ENCODE measurements at places on chromosomes 16 and 17. TPM values are rescaled to one million over a fixed set of nuclear protein-coding genes. Genes with fewer than 3 reads are reported as not detected.
A peak's percentile ranks its signal among the peaks of the same experiment; 100 is the strongest.

- peak; percentile 73 for DNase-seq
Observed at GRCh38 chr17:3794557-3795389, 6.2 kb downstream of the ITGAE start.

DNA sequence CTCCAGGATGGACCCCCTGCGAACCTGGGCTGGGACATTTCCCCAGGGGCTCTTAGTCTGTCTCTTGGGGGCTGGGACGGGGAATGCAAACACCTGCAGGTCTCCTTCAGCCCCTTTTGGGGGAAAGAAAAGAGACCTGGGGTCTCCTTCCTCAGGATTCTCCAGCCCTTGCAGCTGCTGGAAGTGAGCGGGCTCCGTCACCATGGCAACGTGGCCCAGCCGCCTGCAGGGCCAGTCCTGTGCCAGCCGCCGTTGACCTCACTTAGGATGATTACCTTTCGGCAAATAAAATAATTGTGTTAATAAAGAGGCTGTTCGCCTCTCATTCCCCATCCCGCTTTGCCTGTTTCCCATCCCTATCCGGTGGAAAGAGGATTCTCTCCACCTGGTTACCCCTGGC, 25.7 kb downstream of the MRM1 start:
- DNase-seq, result no peak

GRCh38 chr16:17544785-17545184, 74.0 kb upstream of the XYLT1 start:
- DNase-seq, result no peak

DNA sequence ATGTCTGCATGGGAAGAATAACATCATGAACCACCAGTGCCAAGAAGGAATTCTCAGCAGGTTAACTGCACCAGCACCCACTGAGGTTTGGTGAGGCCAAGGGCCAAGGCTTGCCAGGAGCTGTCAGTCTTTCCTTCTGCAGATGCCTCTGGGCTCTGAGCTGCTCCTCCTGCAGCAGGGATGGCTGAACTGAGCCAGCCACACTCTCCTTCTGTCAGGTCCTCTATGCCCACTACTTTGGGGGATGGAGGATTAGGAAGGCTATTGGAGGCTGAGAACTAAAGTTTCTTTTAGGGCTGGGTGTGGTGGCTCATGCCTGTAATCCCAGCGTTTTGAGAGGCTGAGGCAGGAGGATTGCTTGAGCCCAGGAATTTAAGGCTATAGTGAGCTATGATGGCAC, 71.6 kb downstream of the PLXDC1 start:
- DNase-seq, result no peak

- no peak for DNase-seq
Observed at GRCh38 chr17:76414334-76415295, 30.2 kb downstream of the SPHK1 start.

DNA sequence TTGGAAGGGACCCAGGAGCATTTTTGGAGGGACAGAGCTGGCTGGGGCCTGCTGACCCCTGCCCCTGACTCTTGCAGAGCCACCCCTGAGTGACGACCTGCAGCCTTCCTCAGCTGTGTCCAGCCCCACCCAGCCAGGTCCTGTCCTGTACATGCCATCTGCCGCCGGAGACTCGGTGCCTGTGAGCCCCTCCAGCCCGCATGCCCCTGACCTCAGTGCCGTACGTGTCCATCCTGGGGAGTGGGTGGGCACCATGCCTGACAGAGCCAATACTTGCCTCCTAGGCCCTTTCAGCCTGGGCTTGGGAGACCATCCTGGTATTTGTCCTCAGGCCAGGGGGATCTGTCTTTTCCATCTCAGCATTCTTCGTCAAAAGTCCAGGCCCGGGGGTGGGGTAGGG, 27.5 kb downstream of the UNC13D start:
- no peak for DNase-seq

DNA sequence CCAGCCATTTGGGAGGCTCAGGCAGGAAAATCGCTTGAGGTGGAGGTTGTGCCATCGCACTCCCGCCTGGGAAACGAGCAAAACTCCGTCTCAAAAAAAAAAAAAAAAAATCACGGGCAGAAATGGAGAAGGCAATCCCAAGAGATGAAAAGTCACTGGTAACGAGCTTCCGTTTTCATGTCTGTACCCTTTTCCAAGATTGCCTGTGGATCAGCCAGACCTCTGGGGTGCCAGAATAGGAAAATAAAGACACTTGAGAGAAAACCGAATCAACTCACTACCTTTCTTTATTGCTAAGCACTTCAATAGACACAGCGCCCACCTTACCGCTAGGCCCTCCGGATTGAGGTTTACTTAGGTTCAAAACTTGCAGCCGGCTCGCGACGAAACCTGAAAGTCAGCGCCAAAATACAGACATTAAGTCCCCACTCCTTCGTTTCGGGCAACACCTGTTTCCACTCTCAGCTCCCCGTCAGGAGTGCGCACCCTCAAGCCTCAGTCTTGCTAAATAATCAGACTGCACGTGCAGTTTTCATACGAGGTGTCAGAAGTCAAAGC, 970 bp upstream of the TRAF7 start:
- DNase-seq, result no peak

GRCh38 chr17:81832608-81833159, 407 bp downstream of the MCRIP1 start:
- peak; percentile 56 for DNase-seq

GRCh38 chr16:56193951-56194726, 2.9 kb downstream of the GNAO1 start:
- DNase-seq, result no peak

DNA sequence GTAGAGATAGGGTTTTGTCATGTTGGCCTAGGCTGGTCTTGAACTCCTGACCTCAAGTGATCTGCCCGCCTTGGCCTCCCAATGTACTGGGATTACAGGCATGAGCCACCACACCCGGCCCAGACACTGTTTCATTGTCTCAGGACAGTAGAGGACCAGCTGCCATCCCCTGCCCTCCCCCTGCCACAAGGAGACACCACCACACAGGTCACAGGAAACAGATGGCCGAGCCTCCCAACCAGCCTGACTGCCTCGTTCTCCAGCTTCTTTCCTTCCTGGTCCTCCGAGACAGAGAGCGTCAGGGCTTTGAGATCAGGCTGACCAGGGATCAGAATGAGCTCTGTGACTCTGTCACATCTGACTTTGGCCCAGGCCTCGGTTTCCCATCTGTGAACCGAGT, 20.8 kb upstream of the RNPS1 start:
- DNase-seq, result no peak

GRCh38 chr16:31471241-31471874, 594 bp upstream of the TGFB1I1 start:
- no peak for DNase-seq

GRCh38 chr16:17138801-17139200, 332.0 kb downstream of the XYLT1 start:
- peak; percentile 35 for DNase-seq

- DNase-seq, result no peak
Observed at GRCh38 chr16:74605746-74606520, 981 bp downstream of the GLG1 start.

GRCh38 chr16:81522108-81522701, 77.6 kb downstream of the CMIP start:
- DNase-seq, result no peak

- DNase-seq, result no peak
Observed at GRCh38 chr17:50815400-50815799, 20.0 kb upstream of the WFIKKN2 start.

- no peak for DNase-seq
Observed at GRCh38 chr17:63646488-63646806, 24.2 kb downstream of the MAP3K3 start.

DNA sequence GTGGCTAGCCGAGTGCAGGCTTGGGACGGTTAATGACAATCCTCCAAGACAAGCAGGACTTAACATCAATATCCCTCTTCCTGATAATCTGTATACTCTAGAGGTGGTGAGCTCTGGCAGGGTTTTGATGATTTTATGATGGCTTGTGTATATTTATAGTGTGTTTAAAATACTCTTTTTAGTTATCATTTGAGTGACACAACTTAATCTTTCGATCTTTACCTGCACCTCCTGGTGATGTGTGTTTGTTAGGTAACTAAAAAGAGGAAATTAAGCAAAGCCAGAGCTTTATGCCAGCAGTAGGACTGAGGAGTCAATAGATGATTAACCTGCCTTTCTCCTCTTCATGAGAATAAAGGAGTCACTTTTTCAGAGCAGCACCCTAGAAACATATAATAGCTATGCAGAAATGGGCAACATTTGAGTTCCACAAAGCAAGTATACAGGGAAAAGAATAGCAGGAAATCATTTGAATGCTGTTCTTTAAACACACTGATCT, 210.5 kb downstream of the IRX3 start:
- DNase-seq, result no peak

- no peak for DNase-seq
Observed at GRCh38 chr16:30706046-30706445, 7.1 kb downstream of the SRCAP start.

DNA sequence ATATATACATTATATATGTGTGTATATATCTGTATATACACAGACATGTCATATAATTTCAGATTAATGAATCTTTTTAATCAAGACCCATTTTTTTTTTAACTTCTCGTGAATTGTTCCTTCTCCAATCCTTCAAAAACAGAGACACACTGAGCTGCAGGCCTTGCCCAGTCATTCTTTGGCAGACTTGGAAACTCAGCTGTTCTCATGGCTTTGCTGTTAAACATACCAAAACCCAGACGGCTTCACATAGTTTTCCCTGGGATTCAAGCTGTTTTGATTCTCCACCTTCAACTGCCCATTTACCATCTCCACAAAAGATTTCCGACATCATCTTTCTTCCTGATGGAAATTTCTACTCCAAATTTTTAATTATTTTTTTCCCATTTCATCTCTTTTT, 148.7 kb downstream of the KCNJ2 start:
- DNase-seq, result no peak

DNA sequence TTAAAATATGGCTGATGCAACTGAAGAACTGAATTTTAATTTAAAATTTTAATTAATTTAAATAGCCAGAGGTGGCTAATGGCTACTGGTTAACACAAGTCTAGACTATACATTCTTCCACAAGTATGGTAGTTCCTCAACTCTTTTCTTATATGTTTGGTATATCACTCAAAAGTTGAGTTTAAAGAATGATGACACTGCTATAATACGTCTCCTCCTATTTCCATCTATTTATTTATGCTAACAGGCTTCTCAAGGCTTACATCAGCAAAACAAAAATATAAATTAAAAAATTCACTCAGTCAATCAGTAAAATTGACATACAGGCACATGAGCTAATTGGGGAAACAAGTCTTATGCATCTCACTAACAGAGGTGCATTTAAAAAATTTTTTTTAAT, 227.9 kb upstream of the PMFBP1 start:
- no peak for DNase-seq

GRCh38 chr17:6548578-6549330, 7.6 kb downstream of the PITPNM3 start:
- no peak for DNase-seq

- DNase-seq, result no peak
Observed at GRCh38 chr17:81245665-81246342, 6.7 kb downstream of the NDUFAF8 start.

DNA sequence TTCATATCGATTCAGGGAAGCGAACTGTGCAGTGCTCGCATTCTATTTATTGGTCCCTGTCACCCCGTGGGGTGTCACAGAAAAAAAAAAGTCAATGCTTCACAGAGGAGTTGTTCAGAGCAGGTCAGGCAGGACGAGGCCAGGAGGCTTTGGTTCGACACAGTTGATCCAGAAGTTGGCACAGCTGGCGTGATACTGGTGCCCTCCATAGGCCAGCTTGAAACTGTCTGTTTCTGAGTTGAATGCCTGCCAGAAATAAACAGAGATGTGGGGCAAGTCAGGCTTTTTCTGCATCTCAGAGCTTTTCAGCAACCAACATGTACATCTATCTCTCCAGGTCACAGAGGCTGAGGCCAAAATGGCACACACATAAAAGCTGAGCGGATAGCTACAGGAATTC, 29.1 kb downstream of the DUSP14 start:
- DNase-seq, result no peak

STH gene
- total RNA-seq, result 1.0 TPM

VAT1L gene
- total RNA-seq, result not detected

SYNGR3 gene
- total RNA-seq, result 44.9 TPM

CAVIN1 gene
- total RNA-seq, result 287 TPM

PERCC1 gene
- not detected for total RNA-seq

DPEP2 gene
- total RNA-seq, result not detected

CDH1 gene
- total RNA-seq, result not detected

HS3ST6 gene
- not detected for total RNA-seq

TBX2 gene
- 1.2 TPM for total RNA-seq

UBE2Z gene
- 151 TPM for total RNA-seq
